Stimulated activated CD4-positive, alpha-beta T cell treated with anti-CD3 and anti-CD28 coated beads, Interleukin-1b, Interleukin-23, amount 100 ng/mL, for 1 hour (primary cell): ENCODE measurements at places on chromosomes 4 and X.

- DNase-seq: no peak
These were observed at the start of gene BEX5 for GRCh38 chrX:102155806-102156179. Gene BEX5 (minus strand): TSS chrX:102155977. CDS start chrX:102154265, 1,712 bp downstream.

DNA sequence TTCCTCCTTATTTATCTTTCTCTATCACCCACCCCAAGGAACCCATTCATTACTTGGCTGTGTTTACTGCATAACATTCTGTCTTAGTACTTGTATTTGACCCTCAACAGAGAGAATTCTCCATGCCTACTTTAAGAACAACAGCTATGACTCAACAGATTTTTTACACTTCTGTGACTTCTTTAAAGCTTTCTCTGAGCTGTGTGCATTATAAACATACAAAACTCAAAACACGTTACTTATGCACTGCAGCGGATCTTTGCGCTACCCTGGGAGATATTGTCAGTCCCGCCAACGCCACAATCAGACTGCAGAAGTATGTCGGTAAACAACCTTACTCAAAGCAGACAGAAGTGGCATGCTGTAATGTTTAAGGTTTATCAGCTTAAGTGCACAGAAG lies 35.1 kb downstream of the PRKX start:
- no peak for DNase-seq

GRCh38 chrX:22433292-22434070 lies 160.8 kb downstream of the CBLL2 start:
- no peak for DNase-seq

DNA sequence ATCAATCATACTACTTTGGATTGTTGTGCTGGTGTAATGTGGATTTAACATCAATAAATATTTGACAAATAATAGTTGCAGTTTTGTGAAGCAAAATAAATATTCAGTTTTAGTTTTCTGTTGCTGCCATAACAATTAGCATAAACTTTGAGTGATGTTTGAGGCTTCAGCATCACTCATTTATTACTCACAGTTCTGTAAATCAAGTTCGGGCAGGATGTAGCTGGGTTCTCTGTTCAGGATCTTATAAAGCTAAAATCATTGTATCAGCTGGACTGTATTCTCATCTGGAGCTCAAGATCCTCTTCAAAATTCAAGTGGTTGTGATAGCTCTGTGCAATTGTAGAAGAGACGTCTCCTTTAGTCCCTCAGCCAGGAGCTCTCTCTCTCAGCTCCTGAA lies 81.7 kb downstream of the CBR4 start:
- DNase-seq: no peak

DNA sequence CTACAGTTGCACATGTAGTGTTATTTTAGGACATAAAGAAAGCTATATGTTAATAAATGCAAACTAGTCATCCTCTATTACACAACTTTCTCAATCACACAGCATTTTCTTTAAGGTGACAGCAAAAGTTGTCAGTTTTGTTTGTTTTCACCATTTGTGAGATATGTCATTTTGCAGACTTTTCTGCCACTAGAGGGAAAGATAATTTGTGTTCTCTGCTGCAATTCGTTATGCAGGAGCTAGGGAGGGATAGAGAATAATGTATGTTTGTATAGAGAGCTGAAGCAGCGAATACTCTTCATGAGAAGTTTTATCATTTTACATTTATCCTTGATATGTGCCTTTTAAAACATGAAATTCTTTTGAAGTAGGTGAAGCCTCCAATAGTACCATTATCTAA lies 670.6 kb upstream of the ATOH1 start:
- DNase-seq: no peak

DNA sequence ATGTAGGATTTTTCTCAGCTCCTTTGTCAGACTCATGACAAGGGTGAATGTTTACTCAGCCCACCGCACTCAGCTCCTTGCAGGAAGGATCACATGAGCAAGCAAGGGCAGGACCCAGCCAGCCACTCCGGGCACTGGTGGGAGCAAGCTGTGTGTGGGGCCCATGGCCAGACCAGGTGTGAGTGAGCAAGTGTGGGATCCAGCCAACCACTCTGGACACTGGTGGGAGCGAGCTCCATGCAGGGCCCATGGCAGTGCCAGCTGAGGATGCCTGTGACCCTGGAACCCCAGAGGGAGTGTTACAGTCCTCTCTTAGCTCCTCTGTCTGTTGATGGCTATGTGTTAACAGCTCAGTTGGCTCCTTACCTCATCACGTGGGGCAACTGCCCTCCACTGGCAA lies 2750.6 kb downstream of the PCDH7 start:
- no peak for DNase-seq

DNA sequence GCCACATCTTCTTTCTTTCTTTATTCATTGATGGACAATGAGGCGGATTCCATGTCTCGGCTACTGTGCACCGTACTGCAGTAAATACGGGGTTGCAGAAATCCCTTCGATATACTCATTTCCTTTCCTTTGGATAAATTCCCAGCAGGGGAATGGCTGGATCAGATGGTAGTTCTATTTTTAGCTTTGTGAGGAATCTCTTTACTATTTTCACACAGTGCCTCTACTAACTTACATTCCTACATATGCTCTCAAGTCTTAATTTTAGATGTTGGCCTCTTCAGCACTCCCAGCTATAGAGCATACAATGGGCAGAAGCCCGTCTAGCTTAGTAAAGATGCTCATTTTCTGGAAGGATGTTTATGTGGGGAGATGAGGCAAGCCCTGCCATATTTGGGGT lies 317.4 kb downstream of the ASMT start:
- no peak for DNase-seq

- DNase-seq: no peak
These were observed 109.7 kb downstream of the ELOVL6 start for GRCh38 chr4:110088670-110089069.

GRCh38 chr4:138555584-138555983 lies 313.4 kb upstream of the SLC7A11 start:
- no peak for DNase-seq

- no peak for DNase-seq
These were observed 34.0 kb upstream of the GNPDA2 start for GRCh38 chr4:44760142-44760898.

DNA sequence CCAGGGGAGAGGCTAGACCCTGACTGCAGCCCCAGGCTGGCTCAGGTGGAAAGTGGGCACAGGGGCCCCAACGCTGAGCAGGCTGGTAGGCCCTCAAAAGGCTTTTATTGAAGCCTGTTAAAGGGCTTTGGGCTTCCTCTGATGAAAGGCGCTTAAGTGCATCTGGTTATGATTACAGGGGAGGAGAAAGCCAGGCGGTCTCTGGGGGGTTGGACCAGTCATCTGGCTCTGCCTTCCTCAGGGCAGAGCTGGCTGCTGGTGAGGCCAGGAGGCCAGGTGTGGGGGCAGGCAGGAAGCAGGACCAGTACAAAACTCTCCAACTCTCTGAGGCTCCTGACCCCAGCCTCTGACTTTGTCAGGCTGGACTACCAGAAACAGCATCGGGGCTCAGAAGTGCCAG lies 68.8 kb upstream of the BCOR start:
- no peak for DNase-seq

- no peak for DNase-seq
These were observed 1.8 kb downstream of the ARHGAP4 start for GRCh38 chrX:153924149-153924861.

- DNase-seq: no peak
These were observed 174.8 kb upstream of the GLRA2 start for GRCh38 chrX:14354521-14354920.

DNA sequence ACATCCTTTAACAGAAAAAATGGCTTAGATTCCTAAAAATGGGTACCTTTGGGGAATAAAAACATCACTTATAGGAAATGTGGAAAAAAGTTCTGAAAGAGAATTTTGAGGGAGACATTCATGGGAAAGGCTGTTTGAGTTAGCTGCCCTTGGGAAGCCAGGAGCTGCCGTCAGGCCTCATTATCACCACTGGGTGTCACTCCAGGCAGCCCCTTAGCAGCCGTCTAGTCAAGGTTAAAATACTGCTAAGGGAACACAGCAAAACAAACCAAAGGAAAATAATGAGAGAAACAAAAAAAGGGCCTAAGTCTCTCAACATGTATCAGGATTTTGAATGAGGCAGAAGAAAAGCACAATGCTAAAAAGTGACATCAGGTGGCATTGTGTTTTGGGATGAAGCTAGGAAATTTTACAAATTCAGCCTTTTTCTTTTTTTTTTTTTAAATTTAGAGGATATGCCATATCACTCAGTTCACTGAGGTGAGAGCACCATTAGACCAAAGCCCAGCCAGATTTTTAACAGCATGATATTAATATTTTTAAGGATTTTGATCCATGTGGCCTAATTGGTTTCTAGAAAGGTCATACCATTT lies 235.3 kb downstream of the GPAT3 start:
- no peak for DNase-seq

GRCh38 chrX:119762718-119763117 lies 4.3 kb downstream of the SOWAHD start:
- DNase-seq: no peak
